ENCODE measurements at places on chromosomes 2 and 18.

DNA sequence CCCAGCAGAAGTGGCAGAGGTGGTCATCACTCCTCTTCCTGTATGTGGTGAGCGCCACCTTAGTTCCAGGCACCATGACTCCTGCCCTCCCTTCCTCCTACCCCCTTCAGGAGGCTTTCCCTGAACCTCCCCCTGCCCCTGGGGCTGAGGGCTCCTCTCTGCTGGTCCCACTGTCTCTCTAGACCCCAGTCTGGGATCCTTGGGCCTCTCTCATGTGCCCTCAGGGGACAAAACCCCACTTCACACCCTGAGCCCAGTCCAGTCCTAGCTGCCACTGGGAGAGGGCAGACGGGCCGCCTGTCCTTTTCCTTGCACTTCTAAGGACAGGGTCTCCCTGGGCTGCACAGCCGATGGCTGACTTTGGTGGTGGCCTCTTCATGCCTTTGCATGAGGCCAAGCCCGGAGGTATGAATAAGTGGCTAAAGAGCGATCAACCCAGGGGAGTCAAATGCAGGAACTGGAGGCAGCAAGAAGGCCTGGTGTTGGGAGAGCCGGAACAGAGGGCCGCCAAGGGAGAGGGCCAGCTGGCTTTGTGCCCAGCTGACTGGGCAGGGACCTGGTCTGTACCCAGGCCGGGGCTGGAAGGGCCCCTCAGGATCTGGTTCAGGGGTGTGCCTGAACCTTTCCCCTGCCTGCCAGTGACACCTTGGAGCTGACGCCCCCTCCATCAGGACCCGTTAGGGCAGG, 29.5 kb downstream of the GLI2 start:
- DNase-seq = no peak

DNA sequence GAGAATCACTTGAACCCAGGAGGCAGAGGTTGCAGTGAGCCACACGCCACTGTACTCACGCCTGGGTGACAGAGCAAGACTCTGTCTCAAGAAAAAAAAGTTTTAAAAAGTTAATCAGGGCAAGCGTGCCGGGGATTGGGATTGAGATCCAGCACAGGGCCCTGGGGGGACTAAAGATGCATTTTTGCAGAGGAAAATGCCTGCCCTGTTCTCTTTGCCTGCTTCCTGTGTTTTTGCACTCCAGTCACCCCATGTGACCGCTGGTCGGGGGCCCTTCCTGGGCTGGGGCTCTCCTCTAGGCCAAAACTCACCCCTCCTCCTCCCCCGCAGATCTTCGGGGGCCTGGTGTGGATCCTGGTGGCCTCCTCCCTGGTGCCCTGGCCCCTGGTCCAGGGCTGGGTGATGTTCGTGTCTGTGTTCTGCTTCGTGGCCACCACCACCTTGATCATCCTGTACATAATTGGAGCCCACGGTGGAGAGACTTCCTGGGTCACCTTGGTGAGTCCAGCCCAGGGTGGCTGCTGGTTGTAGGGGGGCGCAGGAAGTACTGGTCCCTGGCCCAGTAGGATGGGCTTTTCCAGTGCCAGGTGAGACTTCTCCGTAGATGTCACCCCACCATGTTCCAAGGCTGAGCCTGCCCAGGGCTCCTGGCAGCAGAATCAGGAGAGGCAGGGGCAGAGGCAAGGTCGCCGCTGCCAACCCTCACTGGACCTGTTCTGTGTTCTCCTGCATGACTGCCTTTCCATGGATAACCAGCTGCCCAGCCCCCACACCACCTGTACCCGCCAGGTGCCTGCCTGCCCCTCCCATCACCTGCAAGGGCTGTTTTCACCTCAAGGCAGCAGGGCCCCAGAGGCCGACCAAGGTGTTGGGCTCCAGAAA, 22.4 kb downstream of the MAL start:
- no peak for DNase-seq

DNA sequence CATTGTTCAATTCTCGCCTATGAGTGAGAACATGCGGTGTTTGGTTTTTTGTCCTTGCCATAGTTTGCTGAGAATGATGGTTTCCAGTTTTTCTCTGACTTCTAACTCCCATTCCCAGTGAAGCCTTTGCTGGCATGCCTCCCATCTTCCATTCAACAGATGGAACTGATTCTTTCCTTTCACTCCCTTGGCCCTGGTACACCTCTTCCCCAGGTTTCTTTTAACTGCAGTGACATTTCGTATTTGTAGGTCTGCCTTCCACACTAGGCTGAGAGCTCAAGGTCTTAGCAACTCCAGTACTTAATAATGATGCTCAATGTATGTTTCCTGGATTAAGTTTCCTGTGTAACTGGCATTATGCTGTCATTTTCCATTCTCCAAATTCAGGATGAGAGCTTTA, 48.5 kb downstream of the GAREM1 start:
- DNase-seq = no peak

- no peak for DNase-seq
These were observed 3.4 kb downstream of the OSR1 start for GRCh38 chr2:19355014-19355405.

GRCh38 chr18:49178736-49179135, 228.0 kb upstream of the SMAD7 start:
- DNase-seq = no peak

DNA sequence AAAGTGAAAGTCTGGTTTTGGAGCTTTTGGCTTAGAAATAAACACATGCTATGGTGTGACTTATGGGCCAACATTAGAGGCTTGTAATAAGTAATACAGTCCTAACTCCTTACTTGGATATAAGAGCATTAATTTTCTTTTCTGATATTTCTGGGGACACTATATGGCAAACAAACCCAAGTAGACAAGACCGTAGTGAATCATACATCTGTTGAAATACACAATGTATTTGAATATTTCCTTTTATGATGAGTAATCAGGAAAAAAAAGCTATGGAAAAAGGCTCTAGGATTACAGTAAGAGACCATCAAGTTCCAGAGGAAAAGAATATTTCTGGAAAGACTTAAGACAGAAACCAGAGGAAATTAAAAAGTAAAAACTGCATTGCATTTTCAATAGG, 146.0 kb upstream of the CYP26B1 start:
- DNase-seq = no peak

- no peak for DNase-seq
These were observed 134.3 kb upstream of the DSEL start for GRCh38 chr18:67650686-67651385.
